Heart right ventricle (tissue), 16 donors: ENCODE measurements at places on chromosomes 6 and 20.

- DNase-seq: no peak
These were observed 11.0 kb downstream of the ROS1 start for GRCh38 chr6:117414770-117415169.

DNA sequence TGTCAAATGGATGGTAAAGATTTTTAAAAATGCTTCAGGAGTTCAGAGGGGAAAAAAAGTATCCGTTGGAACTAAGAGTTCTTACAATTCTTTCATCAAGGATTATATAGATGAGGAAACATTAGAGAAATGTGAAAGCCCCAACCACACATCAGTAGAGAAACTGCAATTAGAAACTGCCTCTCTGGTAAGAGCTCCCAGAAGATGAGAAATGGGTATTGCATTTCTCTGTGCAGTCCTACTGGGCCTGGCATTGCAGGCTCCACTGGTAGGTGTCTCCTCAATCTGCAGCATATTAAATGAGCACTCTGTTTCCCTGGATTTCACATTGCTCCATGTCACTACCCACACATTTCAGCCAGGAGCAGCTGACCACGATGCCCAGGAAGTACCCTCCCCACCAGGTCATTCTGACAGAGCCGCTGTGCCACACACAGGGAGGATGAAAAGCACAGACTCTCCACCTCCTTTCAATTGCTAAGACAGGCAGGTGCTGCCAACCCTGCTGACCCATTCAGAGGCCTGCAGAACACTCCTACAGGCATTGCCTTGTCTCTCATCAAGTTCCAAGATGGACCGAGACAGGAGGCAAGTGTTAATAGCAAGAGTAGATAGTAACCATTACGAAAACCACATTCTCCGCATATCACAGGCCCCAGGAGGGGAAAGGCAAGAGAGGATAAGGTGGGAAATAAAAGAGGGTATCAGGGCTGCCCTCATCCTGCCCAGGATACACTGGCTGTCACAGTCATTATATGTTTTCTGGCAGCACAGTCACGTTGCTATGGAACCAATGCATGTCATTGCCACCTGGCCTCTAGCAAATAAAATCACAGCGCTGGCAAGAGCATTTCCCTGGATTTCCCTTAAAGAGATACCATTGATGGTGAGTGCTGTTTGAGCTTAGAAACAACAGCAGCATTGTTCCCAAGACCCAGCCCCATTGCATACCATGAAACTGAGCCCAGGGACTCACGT, 241.7 kb downstream of the ATXN1 start:
- DNase-seq: no peak

DNA sequence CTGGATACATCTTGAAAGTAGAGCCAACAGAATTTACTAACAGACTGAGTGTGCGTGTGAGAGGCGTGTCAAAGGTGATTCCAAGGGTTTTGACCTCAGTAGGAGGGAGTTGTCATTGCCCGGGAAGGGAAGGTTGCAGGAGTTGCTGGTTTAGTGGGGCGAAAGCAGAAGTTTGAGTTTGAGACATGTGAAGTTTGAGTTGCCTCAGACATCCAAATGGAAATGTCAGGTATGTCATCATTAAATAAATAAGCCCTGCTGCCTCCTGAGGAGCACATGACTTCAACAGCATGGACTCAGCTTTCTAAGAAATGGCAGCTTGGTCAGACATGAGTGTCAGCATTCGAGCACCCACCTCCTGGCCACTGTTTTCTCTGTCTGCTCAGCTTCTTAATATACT, 26.6 kb upstream of the TGM2 start:
- DNase-seq: no peak

- no peak for DNase-seq
These were observed 291.4 kb downstream of the CENPW start for GRCh38 chr6:126631363-126631762.

DNA sequence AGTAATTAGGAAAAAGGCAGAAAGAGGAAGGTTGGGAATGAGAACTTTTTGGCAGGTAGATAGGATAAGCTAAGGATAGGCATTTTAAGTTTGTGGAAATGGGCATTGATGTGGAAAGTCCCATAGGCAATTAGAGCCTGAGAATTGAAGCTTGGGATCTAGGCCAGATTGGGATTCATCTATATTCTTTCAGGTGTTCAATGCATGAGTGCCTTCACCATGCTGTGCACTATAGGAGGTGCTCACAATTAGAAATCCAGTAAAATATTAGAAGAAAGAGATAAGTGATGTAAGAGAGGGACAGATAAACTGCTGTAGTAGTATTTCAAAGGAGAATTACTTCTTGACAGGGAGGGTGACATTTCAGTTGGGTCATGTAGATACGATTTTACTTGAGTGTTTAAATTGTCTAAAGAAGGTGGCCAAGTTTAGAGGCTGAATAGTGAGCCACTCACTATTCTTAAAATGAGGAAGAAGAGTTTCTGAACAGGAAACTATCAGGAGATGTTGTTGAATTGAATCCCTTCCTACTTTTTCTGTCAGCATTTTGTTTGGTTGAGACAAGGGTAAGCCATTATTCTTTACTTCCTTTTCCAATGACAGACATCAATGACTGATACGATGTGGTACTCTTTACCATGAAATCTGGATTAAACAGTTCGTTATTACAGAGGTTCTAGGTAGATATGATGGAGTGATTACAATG, 31.0 kb upstream of the CTAGE9 start:
- no peak for DNase-seq

GRCh38 chr6:118536478-118536877, 11.6 kb upstream of the PLN start:
- no peak for DNase-seq

DNA sequence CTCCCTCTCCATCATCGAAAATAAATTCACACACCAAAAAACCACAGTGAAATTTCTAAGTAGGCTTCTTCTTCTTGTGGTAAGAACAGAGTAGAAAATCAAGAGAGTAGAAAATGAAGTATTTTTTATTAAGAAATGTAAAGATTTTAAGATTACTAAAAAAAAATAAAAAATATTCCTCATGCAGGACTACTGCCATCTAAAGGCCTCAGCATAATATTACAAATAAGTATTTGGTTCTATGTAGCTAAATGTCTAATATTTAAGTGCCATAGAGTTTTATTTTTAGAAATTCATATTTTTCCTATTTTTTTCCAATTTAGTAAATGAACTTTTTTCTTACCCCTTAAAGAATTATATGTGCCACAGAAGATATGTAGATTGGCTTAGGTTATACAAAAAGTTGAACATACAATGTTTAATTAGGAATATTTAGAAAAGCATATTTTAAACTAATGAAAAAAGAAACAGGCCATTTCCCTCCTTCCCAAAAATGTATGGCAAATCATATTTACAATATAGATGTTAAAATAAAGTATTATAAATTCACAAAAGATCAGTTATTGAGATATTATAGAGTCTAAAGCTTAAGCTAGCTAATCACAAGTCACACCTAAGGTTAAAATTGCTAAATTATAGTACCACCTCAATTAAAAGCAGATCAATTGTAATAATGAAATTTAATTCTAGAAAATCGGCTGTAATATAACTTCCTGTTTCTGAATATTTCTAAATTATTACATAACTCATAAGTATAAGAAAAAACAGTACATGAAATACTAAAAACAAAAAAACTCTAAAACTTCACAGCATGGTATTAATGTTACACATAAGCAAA, 3.5 kb upstream of the NT5DC1 start:
- DNase-seq: no peak
